ENCODE measurements at places on chromosomes 5 and 9. TPM values are rescaled to one million over a fixed set of nuclear protein-coding genes. Genes with fewer than 3 reads are reported as not detected.

The PRR7 gene
- total RNA-seq = 32.0 TPM

DNA sequence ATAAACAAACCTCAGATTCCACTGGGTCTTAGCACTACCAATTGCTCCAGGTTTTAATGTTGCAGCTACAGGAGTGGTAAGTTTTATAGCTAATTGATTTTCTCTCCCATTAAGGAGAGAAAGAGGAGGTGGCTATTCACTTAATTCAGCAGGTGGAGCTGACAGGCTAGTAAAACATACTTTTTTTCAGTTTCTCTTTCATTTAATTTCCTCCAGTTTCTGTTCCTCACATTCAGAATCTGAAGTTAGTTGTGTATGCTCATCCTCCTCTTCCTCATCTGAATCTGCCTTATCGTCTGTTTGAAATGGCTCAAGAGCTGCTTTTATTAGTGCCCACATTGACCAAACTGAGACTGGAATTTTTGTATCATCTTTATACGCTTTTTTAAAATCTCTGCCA, 98.0 kb downstream of the PLPPR1 start:
- no peak for DNase-seq

GRCh38 chr9:96720435-96720834, 57.5 kb downstream of the ZNF510 start:
- DNase-seq = no peak

- no peak for DNase-seq
These were observed 382.6 kb downstream of the RASEF start for GRCh38 chr9:82680179-82680935.

DNA sequence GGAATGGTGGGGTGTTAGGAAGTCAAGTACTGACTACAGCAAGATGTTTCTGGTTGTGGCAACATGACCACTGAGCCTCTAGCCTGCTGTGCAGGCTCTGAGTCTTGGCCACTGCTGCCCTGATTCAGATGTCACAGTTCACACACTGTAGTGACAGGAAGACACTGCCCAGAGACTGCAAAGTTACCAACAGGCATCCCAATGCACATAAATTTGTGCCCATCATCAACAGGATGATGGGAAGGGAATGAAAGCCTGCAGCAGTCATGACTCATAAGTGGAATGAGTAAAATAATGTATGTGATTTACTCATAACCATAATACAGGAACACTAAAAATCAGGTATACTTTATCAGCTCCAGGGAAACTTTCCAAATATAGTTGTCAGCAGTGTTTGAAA, 251.6 kb upstream of the HAPLN1 start:
- no peak for DNase-seq

The TAF1L gene
- not detected for total RNA-seq
